ENCODE measurements at places on chromosomes 3 and 15.

DNA sequence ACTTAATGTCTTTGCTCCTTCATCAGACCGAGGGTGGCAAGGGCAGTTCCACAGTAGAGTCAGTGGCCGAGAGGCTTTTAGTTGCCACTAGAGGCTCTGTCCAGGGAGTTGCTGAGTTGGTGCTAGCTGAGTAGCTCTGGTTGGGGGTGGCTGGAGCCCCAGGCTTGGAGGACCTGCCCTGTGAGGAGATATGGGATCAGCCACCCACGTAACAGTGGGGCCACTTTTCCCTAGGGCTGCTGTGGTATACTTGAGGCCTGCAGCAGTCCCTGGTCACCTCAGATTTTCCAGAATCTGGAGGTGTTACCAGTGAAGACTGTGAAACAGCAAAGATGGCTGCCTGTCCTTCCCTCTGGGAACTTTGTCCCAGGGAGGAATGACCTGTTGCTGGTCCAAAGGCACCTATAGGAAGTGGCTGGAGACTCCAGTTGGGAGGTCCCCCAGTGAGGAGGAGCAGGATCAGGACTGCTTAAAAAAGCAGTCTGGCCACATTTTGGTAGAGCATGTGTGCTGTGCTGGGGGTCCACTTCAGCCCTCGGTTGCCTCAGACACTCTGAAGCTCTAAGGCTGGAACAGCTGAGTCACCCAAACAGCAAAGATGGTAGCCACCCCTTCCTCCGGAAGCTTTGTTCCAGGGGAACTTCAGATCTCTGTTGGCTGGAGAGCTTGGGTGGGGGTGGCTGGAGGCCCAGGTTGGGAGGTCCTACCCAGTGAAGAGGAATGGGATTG lies 72.9 kb downstream of the AKAP13 start:
- DNase-seq = no peak

- DNase-seq = no peak
Measured at GRCh38 chr3:148727231-148727630, 29.5 kb downstream of the AGTR1 start.

GRCh38 chr3:52370531-52370930 lies 54.4 kb downstream of the DNAH1 start:
- no peak for DNase-seq

- DNase-seq = no peak
Measured at GRCh38 chr3:38009807-38010591, 19.4 kb downstream of the VILL start.

GRCh38 chr3:79167651-79168416 lies 600.0 kb downstream of the ROBO1 start:
- DNase-seq = no peak

- DNase-seq = no peak
Measured at GRCh38 chr15:99963976-99964375, 230.7 kb upstream of the LYSMD4 start.

DNA sequence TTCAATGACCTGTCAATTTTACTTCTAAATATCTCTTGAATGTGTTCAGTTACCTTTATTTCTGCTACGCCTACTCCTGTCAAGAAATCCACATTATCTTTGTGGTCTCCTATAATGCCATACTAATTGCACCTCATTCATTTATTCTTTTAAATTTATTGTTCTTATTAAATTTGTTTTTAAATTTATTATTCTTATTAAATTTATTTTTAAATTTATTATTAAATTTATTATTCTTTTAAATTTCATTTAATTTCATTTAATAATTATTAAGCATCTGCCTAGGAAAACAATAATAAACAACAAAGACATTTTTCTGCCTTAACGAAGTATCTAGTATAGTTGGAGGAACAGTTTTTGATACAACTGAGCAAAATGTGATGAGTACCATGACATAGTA lies 211.7 kb downstream of the ZPLD1 start:
- DNase-seq = no peak

- no peak for DNase-seq
Measured at GRCh38 chr3:192844836-192845525, 72.7 kb downstream of the MB21D2 start.

- peak; percentile 22 for DNase-seq
Measured at GRCh38 chr3:129526121-129526900, 2.1 kb upstream of the RHO start.

GRCh38 chr15:100918690-100919480 lies at the start of gene LRRK1:
TSS of gene LRRK1 (plus strand) at chr15:100919357. CDS start at chr15:100924633, 5,276 bp downstream.
- no peak for DNase-seq

DNA sequence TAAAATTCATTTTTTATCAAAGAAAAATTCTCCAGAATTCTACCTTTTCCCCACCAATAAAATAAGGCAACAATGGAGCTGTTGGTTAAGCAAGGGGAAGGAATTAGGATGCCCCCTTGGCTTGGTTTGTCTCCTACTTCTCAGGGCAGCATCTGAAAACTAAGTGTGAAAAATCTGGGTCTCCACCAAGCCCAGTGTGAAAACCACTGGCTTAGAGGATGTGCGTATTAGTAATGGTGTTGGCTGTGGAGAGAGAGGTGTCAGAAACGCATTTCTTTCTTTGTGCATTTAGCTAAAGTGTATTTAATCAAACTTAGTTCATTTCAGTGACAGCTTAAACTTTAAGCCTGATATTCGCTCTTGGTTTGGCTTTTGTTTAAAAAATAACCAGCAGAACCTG lies 662.7 kb downstream of the MCTP2 start:
- DNase-seq = no peak

- no peak for DNase-seq
Measured at GRCh38 chr15:73324496-73325170, 44.1 kb downstream of the HCN4 start.

DNA sequence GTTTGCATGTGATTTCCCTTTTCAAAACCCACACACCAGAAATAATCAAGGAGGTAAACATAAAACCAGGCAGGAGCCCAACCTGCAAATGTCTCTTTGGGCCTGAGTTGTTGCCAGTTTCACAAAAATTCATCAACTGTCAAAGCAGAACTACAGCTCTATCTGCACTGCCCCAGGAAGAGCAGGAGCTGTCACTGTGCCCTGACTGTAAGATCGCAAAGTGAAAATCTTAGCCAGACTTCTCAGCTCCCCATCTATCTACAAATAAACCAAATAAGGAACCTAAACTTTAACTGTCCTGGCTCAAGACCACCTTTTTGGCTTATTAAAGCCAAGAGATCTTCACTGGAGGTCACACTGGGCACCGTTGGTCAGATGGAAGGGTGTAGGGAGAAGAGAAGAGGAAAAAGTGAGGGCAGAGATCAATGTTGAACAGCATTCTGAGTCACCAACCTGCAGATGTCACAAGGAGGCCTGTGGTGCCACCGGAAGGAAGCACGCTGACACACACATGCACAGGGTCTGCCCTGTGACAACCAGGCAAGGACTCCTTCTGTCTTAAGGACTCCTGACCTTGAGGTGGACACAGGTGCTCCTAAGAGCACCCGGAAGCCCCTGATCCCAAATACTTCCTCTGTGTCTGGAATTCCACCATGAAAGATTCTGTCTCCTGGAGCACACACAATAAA lies 58.7 kb downstream of the RPN1 start:
- DNase-seq = no peak

- DNase-seq = no peak
Measured at GRCh38 chr3:41652506-41652905, 309.4 kb downstream of the ULK4 start.

DNA sequence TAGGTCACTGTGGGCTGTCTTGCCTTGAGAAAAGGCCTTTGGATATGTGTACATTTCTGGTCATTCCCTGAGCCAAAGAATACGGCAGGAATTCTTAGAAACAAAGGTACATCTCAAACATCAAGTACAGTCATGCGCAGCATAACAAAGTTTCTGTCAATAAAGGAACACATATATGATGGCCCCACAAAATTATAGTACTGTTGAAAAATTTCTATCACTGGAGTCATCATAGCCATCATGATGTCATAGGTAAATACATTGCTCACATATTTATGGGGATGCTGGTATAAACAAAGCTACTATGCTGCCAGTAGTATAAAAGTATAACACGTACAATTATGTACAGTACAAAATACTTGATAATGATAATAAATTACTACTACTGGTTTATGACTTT lies 38.9 kb upstream of the NECTIN3 start:
- no peak for DNase-seq

DNA sequence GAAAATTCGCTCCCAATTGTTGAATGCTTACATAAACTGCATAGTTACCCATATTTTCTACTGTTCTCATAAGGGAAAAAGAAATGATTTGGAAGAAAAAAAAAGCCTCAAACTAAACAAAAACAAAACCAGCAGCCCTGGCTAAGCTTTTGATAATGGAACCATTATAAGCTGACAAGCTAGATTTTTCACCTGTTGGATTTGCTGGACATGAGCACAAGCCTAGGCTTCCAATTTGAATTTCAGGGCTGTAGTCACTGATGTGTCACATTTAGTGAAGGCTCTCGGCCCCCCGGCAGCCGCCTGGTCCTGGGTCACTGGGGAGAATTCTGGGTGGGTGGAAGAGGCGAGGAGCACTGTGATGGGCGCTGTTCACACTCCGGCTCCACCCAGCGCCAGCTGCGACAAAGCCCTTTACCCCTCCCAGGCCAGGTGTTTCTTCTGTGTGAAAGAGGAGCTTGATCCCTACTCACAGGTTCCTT lies 4.6 kb downstream of the FBXL22 start:
- DNase-seq = peak; percentile 13

- no peak for DNase-seq
Measured at GRCh38 chr3:19948226-19948591, 1.3 kb downstream of the RAB5A start.

DNA sequence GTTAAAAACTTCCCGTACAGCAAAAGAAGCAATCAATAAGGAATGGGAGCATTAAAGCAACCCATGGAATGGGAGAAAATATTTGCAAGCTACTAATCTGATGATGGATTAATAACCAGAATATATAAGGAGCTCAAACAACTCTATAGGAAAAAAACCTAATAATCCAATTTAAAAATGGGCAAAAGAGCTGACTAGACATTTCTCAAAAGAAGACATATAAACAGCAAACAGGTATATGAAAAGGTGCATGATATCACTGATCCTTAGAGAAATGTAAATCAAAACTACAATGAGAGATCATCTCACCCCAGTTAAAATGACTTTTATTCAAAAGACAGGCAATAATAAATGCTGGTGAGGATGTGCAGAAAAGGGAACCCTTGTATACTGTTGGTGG lies 52.7 kb upstream of the POU1F1 start:
- DNase-seq = no peak

GRCh38 chr15:49383266-49383665 lies 39.8 kb upstream of the FGF7 start:
- no peak for DNase-seq

DNA sequence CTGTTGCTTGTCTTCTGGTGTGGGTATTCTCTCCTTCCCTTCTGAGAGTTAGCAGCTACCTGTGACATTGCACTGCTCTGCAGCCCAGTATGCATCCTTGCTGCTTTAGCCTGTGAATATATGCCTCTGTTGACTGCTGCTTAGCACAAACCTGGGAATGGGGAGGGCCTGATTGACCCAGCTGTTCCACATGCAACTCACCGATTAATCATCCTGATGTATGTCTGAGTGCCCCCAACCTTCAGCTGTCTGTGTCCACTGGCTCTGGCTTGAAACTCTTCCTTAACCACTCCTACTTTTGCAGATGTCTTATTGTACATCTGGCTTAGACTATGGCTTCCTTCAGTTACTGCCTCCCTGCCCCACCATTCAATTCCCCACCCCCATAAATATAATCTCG lies 119.1 kb downstream of the RASA2 start:
- no peak for DNase-seq

GRCh38 chr3:149650828-149651227 lies 7.0 kb downstream of the WWTR1 start:
- DNase-seq = no peak

DNA sequence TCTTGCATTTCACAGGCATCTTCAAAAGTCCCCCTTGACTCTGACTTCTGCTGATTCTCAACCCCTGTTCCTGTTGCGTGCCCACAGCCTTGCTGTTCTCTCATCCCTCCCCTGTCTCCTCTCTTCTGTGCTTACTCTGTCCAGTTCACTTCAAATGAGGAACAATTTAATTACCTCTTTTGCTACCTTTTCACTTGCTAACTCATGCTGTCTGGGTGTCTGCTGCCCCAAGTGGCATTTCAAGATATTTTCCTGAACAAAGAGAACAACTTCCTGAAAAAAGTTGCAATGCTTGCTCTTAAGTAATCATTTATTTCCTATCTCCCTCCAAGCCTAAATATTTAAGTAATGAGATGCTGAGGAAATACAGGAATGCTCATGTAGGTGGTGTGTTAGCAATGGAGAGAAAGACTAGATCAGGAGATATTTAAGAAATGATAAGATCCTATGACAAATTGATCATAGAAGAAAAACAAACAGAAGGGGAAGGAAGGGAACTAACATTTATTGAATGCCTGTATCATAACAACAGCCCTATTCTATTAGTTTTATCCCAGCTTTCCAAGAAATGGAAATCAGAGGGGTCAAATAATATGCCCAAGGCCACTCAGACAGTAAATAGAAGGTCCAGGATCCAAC lies 42.2 kb downstream of the SV2B start:
- DNase-seq = peak; percentile 3

- DNase-seq = no peak
Measured at GRCh38 chr3:111963424-111963823, 15.4 kb upstream of the ABHD10 start.
